Calu3 (cell line): ENCODE measurements at places on chromosomes 2 and 18. TPM values are rescaled to one million over a fixed set of nuclear protein-coding genes. Genes with fewer than 3 reads are reported as not detected.

Gene TEX44
- total RNA-seq: not detected in 2 replicates

Gene MERTK
- total RNA-seq: 1.5 and 2.1 TPM in 2 replicates

Gene CXCR1
- not detected in 2 replicates for total RNA-seq

Gene TFCP2L1
- total RNA-seq: 21.1 and 29.8 TPM in 2 replicates

DNA sequence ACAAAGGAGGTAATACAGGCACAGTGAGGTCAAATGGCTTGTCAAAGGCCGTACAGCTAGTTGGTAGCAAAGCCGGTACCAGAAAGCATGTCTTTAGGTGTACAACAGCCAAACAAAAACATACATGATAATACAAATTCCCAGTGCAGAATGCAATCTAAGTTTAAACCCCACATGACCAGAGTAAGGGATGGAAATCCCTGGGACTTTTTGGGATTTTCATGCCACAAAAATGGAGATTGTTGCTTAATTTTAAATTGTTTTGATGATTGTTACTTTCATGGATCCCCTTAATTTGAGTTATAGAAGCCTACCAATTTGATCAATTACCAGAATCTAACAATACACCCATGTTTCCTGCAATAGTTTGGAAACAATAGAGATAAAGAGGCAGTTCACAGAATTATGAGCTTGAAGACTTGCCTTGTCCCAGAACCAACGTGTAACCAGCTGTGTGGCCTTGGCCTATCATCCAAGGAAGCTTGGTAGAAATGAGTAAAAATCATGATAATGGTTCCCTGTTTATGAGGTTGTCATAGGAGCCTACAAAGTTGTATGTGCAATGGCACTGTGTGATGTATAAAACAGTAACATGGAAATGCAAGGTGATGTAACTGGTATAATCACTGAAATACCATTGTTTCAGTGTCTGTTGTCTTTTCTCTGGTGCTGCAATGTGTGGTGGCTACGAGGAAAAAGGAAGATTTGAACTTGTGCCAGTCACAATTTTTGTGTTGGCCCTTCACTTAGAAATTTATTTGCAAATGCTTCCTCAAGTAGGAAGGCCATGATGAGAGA, 85.3 kb downstream of the ZEB2 start:
- DNase-seq: no peak

DNA sequence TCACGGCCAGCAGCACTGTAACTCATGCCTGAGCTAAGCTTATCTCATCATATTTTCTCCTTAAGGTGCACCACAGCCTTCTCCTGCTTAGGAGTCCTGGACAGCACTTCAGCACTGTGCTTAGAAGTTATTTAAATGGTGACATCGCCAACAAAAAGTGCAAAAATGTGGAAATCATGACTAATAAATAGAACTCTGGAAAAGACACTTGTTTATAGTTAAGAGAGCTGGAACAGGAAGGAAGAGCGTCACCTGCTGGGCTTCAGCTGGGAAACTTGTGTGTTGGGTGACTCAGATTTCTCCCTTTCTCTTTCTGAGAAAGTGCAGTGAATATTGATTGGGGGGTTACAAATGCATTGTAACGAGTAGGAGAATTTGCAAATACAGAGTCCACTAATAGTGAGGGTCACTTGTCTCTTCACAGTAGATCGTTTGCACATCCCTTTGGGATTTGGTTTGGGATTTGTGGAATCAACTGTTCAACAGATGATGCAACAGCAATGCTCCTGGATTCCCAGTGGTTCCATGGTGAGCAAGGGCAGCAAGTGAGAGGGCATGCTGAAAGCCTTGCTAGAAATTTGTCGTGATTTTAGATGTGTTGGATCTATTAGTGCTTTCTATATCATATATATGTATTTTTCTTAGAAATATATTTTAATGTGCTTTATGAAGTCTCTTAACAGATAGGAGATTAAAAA, 84.2 kb downstream of the DOK6 start:
- DNase-seq: no peak

DNA sequence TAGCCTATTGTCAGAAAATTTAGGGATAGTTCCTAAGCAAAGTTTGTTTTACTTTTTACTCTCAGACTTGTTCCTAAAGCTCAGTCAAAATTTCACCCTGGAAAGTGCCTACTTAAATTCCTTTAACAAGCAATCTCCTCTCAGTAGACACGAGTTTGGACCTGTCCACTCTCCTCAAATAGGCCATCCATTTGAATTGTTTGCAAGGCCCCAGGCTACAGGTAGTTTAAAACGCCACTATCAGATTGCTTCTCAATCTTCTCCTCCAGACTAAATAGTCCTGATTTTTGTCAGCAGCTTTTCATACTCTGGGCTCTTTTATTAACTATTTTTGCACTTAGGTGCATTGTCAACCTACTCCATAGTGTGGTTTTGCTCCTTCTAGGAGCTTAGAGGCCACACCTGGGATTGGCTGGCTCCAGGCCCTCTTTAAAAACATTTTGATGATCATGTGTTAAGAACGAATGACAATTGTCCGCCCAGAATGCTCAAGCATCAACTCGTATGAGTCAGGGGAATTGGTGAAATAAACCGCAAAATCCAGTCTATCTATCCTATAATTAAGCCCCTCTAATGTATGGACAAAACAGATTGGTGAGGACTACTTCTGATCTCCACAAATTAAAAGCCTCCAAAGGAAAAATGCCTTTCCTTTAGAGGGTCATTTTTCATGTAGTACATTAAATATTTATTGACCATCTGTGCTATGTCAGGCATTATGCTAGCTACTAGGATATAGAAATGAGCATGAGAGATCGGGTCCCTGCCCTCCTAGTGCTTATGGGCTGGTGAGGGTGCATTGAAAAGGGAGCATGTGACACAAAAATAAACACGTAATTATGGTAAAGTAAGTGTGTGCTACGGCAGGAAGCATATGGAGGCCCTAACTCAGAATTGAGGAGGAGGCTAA, 333.8 kb upstream of the TNP1 start:
- no peak for DNase-seq

- DNase-seq: no peak
Observed at GRCh38 chr2:221675201-221675908, 103.3 kb upstream of the EPHA4 start.

DNA sequence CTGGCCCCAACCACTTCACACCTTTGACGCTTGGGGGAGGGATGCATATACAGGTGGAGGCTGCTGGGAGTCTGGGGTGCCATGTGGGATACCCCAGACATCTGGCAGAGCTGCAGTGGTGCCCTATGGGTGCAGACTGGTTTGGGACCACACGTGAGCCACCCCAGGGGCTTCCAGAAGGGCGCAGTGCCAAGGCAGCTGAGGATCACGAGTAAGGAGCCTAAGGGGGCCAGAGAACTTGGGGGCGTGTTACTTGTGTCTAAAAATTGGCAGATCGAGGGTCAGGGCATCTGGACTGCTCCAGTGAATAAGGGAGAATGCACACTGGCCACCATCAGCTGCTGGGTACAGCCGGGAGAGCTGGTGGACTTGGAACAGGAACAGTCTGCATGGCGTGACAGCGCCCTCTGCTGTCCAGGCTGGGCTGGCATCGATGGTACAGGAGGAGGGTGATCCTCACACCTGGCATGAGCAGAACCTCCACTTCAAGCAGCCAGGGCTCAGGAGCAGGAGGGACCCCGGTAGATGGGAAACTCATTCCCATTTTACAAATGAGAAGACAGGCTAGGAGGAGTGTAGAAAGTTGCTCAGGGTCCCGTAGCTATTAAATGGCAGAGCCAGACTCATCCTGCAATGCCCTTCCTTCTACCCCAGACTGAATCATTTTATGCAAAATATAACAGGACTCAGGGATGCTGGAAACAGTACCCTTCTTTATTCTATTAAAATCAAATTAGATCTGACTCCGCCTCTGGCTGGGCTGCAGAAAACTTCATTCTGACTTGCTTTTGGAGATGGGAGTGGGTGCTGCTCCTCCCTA, 60.4 kb downstream of the ATOH8 start:
- peak; percentile 95 for DNase-seq
